Adrenal gland (tissue), 19 donors: ENCODE measurements at places on chromosomes 11 and 22. TPM values are rescaled to one million over a fixed set of nuclear protein-coding genes. Genes with fewer than 3 reads are reported as not detected.
A peak's percentile ranks its signal among the peaks of the same experiment; 100 is the strongest.

EFEMP2 gene
- 40.6 TPM for total RNA-seq

NCR3LG1 gene
- total RNA-seq: 0.76 TPM

MPEG1 gene
- 35.7 TPM for total RNA-seq

MOGAT2 gene
- total RNA-seq: not detected

WDR74 gene
- total RNA-seq: 52.1 TPM

CST6 gene
- total RNA-seq: not detected

RAB38 gene
- total RNA-seq: 32.2 TPM

SGSM1 gene
- total RNA-seq: 6.8 TPM

DNA sequence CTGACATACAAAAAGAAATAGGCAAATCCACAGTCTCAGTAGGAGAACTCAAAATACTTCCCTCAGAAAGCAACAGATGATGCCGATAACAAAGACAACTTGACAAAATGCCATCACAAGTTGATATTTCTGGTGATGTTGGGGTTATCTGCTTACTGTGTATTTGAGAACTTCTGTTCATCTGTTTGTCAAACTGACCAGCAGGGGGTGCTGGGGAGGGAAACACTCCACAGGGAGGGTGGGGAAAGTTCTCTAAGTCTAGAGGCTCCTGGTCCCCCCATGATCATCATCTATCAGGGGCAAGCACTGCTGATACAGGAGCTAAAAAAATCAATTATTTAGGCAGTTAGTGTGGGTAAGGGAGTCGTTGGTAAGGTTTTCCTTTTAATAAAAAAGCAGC, 19.2 kb downstream of the GLYATL1 start:
- no peaks in the 10 kb centered on the region for H3K27me3 ChIP-seq
- H3K27ac ChIP-seq: no peak overlapping the region
- no peaks in the 10 kb centered on the region for H3K4me1 ChIP-seq
- no peak overlapping the region for H3K4me3 ChIP-seq
- H3K36me3 ChIP-seq: no peaks in the 10 kb centered on the region

GRCh38 chr11:76613901-76614300, 56.6 kb downstream of the LRRC32 start:
- H3K27me3 ChIP-seq: no peaks in the 10 kb centered on the region
- H3K36me3 ChIP-seq: no peaks in the 10 kb centered on the region
- no peak overlapping the region for H3K4me3 ChIP-seq

DNA sequence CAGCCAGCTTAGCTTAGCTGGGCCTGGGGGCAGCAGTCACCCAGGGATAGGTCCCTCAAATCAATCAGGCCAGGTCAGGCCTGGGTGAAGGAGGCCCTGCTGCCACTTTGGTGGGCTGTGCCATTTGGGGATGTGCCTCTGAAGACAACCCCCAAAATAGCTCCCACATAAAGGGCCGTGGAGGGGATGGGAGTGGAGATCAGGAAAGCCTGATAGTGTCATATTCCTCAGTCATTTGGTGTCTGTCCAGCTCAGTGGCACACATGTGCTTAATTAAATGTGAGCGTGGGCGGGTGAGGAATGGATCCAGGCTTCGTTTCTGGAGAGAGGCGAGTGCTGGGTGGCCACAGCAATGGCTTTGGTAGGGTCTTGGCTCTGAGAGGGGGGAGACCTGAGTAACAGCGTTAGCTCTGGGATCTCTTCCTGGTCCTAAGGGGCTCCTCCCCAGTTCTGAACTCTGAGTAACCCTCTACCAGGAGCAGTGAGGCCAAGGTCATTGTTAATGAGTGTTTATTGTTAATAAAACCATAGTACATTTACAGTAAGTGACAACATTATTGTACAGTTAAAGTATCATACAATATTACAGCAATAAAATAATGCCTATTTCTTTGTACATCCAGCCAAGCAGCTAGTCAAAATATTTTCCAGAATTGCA, 45.2 kb downstream of the NAT10 start:
- H3K27me3 ChIP-seq: no peaks in the 10 kb centered on the region
- H3K4me1 ChIP-seq: no peaks in the 10 kb centered on the region
- no peak overlapping the region for H3K27ac ChIP-seq
- no peaks in the 10 kb centered on the region for H3K36me3 ChIP-seq

DNA sequence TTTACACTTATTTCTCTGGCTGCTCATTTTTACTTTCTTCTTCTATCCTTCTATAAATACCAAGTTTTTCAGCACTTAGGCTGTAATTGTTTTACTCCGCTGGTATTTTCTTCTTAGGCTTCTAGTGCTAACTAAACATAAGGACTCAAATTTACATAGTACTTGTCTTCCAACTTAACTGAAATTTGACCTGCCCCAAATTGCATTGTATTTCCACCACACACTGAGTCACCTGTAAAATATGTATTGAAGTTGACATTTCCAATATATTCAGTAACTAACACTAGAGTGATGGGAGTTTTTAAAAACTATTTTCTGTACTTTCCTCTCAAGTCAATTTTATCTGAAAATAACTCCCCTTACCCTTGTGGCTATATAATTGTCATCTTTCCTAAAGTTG, 1794.1 kb upstream of the RAG2 start:
- no peaks in the 10 kb centered on the region for H3K4me1 ChIP-seq
- no peaks in the 10 kb centered on the region for H3K36me3 ChIP-seq
- DNase-seq: no peak
- no peaks in the 10 kb centered on the region for H3K27me3 ChIP-seq
- H3K27ac ChIP-seq: no peak overlapping the region

GRCh38 chr11:115718106-115718505, 213.9 kb upstream of the CADM1 start:
- no peak overlapping the region for H3K4me3 ChIP-seq
- DNase-seq: no peak
- H3K27ac ChIP-seq: no peak overlapping the region
- H3K27me3 ChIP-seq: no peaks in the 10 kb centered on the region
- H3K4me1 ChIP-seq: no peaks in the 10 kb centered on the region

DNA sequence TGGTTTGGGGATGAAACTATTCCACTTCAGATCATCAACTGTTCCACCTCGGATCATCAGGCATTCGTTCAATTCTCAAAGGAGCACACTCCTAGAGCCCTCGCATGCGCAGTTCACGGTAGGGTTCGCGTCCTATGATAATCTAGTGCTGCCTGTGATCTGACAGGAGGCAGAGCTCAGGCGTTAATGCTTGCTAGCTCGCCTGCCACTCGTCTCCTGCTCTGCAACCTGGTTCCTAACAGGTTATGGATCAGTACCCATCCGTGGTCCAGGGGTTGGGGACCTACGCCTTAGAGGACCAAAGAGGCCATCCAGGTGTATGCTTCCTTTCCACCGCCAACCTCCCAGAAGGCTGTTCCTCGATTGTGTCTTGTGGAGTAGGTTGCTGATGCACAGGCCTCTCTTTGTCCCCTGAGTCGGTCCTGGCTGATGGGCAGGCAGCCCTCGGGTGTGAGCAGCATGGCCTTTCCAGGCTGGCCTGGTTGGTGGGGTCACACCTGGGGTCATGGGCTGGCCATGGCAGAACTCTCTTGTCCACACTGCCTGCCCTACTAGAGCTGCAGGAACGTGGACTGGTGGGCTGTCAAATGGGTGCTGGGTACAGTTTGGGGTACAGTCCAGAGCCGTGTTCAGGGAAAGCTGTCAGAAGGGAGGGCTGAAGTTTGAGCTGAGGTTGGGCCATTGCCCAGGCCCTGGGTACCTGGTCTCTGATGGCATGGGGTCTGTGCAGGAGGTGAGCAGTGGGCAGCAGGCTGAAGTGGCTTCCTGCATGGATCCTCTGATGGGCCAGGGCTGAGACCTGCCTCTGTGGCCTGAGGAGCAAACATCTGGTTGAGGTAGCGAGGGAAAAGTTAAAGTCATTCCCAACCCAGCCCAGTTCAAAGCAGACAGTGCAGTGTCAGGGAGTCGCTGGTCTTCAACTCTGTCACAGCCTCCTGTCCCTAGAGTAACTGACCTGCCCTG, 11.1 kb downstream of the PRDM11 start:
- DNase-seq: peak; percentile 9
- no peaks in the 10 kb centered on the region for H3K27me3 ChIP-seq
- no peaks in the 10 kb centered on the region for H3K36me3 ChIP-seq
- H3K27ac ChIP-seq: peak overlapping the region; percentile 59

DNA sequence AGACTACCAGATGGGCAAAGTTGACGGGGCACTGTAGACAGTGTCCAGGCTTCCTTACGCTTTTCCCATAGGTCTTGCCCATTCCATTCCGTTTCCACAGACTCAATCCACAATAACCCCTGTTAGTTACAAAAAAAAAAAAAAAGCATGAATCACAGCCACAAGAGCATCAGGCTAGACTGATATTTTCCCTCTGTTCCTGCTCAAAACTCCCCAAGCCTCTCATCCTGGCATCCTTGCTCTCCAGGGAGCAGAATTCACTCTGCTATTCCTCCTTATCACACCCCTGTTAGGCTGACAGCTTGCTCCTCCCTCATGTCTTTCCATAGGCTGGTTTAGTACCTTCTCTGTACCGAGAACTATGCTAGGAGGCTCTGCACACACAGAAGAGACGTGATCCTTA, 42.2 kb downstream of the TMEM123 start:
- H3K36me3 ChIP-seq: no peaks in the 10 kb centered on the region
- no peak for DNase-seq

DNA sequence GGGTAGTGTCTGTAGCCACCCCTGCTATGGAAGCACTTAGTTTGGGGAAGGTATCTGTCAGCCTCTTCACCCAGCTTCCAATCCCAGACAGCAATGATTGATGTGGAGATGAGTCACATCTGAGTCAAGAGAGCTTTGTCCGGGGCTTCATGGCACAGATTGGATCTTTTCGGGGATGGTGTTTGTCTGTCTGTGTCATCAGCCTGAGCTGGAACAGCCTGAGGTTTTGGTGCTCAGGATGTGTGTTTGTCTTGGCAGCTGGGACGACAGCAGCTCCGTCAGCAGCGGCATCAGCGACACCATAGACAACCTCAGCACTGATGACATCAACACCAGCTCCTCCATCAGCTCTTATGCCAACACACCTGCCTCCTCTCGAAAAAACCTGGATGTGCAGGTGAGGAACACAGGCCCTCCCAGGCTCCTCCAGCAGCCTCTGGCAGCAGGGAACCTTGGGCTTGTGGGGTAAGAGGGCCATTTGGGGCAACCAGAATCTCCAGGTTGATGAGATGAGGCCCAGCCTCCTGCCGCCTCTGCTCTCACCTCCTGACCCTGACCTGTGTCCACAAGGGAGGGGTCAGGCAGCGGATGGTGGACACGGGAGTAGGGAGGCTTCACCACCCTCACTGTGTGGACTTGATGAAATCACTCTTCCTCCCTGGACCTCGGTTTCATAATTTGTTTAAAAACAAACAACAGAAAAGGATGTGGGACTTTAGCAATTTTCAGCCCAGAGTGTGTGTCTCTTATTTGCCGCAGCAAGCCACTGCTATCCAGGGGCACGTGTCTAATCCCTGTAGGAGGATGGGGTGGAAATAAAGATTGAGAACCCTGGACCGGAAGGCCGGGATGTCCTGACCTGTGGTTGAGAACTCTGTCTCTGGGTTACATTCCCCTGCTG, 124.3 kb downstream of the DBX1 start:
- no peaks in the 10 kb centered on the region for H3K36me3 ChIP-seq
- peak; percentile 41 for DNase-seq
- no peaks in the 10 kb centered on the region for H3K27me3 ChIP-seq
- no peaks in the 10 kb centered on the region for H3K4me1 ChIP-seq
- H3K4me3 ChIP-seq: no peak overlapping the region

DNA sequence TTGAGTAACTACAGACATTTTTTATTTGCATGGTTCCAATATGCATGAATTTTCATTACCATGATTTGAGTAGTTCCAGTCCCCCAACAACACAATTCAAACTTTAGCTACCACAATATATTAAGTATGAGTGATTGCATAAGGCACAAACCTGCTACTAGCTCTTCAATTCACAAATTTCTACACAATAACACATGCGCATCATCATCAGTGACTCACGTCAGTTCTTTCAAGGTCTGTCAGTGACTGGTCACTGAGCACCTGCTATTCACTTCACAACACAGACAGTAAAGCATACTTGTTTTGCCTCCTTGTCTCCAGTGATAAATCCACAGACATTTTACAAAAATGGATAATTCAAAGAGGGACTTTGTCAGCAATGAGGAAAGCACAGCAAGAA, 435.1 kb upstream of the CCDC90B start:
- H3K4me3 ChIP-seq: no peak overlapping the region
- DNase-seq: peak; percentile 69
- peaks cover 7% of the 10 kb centered on the region for H3K4me1 ChIP-seq

GRCh38 chr22:44524806-44525205, 26.8 kb upstream of the RTL6 start:
- no peak for DNase-seq
- H3K4me3 ChIP-seq: no peak overlapping the region
- no peak overlapping the region for H3K27ac ChIP-seq
- no peaks in the 10 kb centered on the region for H3K27me3 ChIP-seq

DNA sequence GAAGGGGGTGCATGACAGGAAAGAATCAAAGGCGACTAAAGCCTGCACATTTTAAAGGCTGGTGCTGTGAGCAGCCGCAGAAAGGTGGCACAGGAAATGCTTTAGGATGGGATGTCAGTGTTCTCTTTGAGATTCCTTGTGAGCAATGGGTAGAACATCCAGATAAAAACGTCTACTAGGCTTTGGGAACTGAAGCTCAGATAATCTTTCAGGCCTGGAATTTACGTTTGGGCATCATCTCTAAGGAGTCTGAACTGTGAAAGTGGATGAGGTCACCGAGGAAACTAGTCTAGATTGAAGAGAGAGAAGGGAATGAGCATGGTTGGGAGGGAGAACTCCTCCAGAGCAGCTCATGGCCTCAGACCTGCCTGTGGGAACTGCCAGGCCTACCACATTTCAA, 65.7 kb downstream of the FLI1 start:
- peaks cover 6% of the 10 kb centered on the region for H3K36me3 ChIP-seq
- no peaks in the 10 kb centered on the region for H3K27me3 ChIP-seq
- H3K4me3 ChIP-seq: no peak overlapping the region
- no peak overlapping the region for H3K27ac ChIP-seq
- no peaks in the 10 kb centered on the region for H3K4me1 ChIP-seq

GRCh38 chr11:94854770-94855633, 86.8 kb downstream of the AMOTL1 start:
- no peaks in the 10 kb centered on the region for H3K36me3 ChIP-seq
- DNase-seq: no peak
- no peaks in the 10 kb centered on the region for H3K4me1 ChIP-seq
- H3K27ac ChIP-seq: no peak overlapping the region
- H3K4me3 ChIP-seq: no peak overlapping the region

DNA sequence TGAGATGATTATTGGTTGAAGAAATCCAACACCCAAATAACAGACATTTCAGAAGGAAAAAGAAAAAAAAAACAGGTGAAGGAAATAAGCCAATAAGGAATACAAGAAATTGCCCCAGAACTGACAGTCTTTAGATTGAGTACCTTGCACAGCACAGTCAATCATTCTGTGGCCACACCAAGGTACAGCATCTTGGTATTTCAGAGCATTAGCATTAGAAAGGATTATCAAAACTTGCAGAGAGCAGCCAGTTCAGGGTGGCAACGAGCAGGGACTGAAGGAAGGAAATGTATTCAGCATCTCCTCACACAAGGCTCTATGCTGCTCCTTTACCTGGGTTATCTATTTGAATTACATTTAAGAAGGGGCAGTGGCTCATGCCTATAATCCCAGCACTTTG, 2.1 kb downstream of the ADA2 start:
- no peak for DNase-seq
- H3K4me1 ChIP-seq: no peaks in the 10 kb centered on the region
- H3K27ac ChIP-seq: no peak overlapping the region
- no peaks in the 10 kb centered on the region for H3K27me3 ChIP-seq

- no peak overlapping the region for H3K4me3 ChIP-seq
- DNase-seq: no peak
- no peak overlapping the region for H3K27ac ChIP-seq
- peaks cover 16% of the 10 kb centered on the region for H3K27me3 ChIP-seq
Observed at GRCh38 chr11:92972248-92972647, 2.8 kb downstream of the MTNR1B start.
